ENCODE measurements at places on chromosomes 12 and 14. TPM values are rescaled to one million over a fixed set of nuclear protein-coding genes. Genes with fewer than 3 reads are reported as not detected.

Gene SLC6A12
- 30.3 TPM for total RNA-seq

Gene HOXC9
- not detected for total RNA-seq

Gene USP44
- not detected for total RNA-seq

Gene CCDC177
- total RNA-seq, result not detected

Gene SIX6
- total RNA-seq, result not detected

Gene SRRM4
- not detected for total RNA-seq

Gene IL23A
- total RNA-seq, result 0.25 TPM

Gene OS9
- total RNA-seq, result 136 TPM

Gene GPR162
- total RNA-seq, result 0.59 TPM

Gene KRT6C
- 0.61 TPM for total RNA-seq
